Activated CD4-positive, alpha-beta T cell treated with anti-CD3 and anti-CD28 coated beads, Interleukin-2, amount 10 ng/mL, durations not matched to agents 24 days and 14 days (primary cell): ENCODE measurements at places on chromosomes 1 and 21.

DNA sequence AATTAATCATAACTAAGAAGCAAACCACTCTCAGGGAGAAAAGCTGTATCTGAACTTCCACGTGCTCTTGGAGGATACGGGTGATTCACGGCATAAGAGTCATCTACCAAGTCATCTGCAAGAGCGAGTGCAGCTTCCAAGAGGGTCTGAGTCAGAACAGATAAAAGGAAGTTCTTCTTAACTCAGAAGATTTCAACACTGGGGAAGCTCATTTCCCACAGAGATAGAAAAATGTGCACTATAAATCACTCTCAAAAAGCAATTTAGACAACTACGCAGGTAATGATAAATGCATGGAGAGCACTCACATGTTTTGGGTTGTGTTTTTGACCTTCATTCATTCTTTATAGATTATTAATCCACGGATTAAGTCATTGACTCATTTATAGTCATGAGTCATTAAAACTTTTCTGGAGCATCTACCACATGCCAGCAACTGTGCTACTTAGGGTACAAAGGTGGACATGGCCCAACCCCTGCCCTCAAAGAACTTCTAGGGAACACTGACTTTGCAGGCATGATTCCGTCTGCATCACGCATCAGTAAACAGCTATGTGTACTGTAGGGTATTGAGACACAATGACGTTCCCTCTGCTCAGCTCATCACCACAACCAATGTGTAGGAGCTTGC lies 20.8 kb downstream of the KCNJ15 start:
- no peak for DNase-seq

GRCh38 chr1:184801503-184801902 lies 46.8 kb upstream of the EDEM3 start:
- DNase-seq = no peak

DNA sequence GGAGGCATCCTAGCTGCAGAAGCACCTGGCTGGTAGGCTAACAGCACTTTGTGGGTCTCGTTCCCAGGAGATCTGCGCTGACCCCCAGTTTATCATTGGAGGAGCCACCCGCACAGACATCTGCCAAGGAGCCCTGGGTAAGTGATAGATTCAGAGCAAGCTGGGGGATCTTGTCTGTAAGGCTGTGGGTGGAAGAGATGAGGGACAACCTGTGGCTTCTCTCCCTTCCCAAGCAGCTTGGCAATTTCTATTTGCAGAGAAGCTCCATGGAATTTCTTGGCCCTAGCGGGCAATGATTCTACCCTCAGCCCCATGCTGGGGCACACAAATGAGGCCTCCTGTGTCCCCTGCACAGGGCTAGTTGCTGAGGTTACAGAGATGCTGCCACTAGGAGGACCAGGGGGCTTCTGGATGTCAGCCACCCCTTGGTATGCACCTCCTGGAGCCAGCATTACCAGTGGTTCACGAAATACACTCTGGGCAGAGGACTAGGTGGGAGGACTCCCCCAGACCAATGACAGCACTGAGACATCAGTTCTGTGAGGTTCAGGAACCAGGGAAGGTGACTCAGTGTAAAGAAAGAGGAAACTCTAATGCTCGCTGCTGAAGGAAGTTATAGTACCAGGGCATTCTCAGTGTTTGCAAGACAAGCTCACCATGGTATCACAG lies 5.5 kb downstream of the CAPN2 start:
- DNase-seq = peak; percentile 69

GRCh38 chr1:110967256-110967655 lies 3.5 kb upstream of the LRIF1 start:
- no peak for DNase-seq

DNA sequence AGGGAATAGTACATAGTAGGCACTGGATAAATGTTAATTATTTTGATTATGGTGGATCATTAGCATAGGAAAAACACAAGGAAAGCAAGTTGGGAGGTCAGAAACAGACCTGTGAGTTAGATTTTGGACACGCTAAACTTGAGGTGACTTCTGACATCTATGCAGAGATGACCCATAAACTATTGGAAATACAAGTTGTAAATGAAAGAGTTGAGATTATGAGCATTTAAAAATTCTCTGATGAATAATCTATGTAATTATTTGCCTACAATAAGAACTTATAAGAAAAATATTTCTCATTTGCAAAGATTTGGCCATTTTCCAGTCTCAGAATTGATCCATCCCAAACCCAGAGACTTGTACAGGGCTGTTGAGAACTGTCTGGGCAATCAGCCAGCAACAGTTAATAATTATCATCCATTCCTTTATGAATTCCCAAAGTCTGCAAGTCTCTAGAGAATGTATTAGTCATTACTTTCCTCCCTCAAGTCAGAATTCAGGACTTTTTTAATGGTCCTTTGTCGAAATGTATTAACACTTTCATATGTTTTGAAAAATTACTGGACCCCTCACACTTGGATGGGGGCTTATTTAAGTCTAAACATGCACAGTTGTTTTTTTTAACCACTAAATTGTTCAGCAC lies 19.4 kb upstream of the SLAMF6 start:
- DNase-seq = no peak

GRCh38 chr21:43850728-43851295 lies 14.2 kb upstream of the AGPAT3 start:
- no peak for DNase-seq

GRCh38 chr1:59570524-59570923 lies 244.2 kb upstream of the HOOK1 start:
- peak; percentile 82 for DNase-seq

GRCh38 chr1:161398900-161399256 lies 31.2 kb upstream of the CFAP126 start:
- no peak for DNase-seq

DNA sequence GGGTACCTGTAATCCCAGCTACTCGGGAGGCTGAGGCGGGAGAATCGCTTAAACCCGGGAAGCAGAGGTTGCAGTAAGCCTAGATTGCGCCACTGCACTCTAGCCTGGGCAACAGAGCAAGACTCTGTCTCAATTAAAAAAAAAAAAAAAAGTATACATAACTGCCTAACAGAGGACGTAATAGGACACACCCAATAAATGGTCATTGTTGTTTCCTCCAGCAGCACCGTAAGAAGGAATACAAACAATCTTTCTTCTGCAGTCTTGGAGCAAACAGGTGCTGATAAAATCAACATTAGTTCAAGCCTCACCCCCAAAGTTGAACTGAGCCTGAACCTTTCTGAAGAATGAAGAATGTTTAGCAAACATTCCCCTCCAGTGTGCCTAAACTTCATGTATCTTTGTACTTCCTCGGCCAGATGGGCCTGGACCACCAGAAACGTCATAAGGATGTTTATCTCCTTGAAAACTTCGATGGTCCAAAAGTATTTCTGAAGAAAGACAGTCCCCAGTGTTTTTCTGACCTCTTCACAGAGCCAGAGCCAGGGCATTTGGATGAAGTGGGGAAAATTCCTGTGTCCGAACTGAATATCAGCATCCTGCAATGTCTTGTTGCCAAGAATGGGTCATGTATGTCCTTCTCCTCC lies 136.8 kb upstream of the F3 start:
- no peak for DNase-seq

DNA sequence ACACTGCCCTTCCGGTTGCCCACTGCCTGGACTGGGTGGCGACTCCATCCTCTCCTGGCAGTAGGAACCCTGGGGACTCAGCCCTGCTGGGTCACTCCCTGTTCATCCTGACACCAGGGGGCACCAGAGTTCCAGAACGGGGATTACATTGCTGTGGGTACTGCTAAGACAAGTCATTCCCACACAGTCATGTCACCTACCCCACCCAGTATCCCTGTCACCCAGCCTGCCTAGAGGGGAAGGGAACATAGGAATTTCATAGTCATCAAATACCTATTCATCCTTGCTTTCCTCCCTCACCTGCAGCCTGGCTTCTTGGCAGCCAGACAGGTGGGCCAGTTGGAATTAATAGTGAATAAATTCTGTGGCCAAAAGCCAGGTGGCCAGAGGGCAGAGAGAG lies 9.8 kb upstream of the SFN start:
- peak; percentile 93 for DNase-seq

DNA sequence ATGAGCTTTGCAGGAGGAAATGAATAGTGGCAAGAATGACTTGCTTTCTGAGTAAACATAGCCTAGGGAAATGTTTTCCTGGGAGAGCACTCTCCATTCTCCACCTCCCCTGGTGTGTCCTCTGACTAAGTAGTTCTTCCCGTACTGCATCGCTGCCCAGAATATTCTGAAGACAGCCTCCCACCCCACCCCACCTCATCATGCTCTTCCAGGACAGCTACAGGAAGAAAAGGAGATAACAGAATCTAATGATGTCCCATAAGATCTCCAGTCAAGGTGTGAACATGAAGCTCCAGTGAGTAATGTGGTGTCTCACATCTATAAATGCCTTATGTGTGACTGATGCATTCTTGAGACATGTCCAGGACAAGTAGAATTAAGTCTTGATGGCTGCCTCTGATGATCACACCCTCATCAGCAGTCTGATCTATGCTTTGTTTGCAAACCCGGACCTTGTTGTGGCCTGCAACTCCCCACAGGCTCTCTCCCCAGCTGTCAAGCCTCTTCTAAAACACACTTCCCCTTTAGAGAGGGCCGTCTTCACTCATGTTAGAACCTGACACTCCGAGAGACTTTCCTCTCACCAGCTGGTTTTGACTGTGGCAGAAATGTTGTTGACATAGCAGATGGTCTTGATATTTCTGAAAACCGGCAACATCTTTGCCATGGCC lies 183.0 kb downstream of the CYYR1 start:
- DNase-seq = no peak

GRCh38 chr1:109777980-109778625 lies 14.4 kb upstream of the EPS8L3 start:
- DNase-seq = no peak

GRCh38 chr21:44687671-44688070 lies 5.7 kb upstream of the KRTAP12-1 start:
- no peak for DNase-seq

DNA sequence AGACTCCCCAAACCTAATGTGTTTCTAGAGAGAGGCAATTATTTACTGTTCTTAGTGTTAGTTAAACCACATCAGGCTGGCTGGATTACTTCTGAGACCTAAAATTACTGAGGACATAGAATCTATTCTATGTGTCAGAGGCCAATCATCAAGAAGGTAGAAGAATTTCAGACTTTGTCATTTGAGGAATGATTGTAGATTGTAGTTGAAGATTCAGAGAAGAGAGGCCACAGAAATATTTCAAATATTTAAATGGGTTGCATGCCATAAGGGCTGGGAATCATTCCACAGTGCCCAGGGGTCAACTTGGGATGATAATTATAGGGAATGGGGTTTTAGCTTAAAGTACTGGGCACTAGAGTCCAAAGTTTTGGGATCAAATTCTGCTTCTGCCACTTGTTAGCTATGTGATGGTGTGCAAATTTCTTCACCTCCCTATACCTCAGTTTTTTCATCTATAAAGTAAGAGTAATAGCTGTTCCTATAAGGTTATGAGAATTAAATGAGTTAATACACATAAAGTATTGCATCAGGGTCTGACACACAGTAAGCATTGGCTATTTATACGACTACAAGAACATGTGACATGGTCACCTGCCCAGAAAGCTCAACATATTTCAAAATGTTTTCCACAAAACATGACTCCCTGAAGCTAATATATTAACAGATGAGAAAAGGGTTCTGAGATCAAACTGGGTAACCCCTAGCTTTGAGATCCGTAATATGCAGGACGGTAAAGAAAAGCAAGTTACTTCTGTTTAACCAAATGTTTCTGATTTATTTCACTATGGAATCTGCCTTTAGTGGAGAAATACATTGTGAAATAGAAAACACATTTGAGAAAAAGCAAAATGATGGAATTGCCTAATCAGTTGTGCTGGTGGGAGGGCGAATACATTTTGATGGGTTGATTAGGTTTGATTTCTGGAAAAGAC lies 69.7 kb upstream of the SPAG17 start:
- DNase-seq = no peak
